MCF 10A (cell line): ENCODE measurements at places on chromosomes 6 and 20. TPM values are rescaled to one million over a fixed set of nuclear protein-coding genes. Genes with fewer than 3 reads are reported as not detected.
A peak's percentile ranks its signal among the peaks of the same experiment; 100 is the strongest.

- DNase-seq: no peak
Measured at GRCh38 chr6:20708367-20709124, 174.3 kb downstream of the CDKAL1 start.

GRCh38 chr6:157233686-157234085, 89.6 kb downstream of the TMEM242 start:
- no peak for DNase-seq

C4B gene
- 7.7 and 12.7 TPM in 2 replicates for total RNA-seq

GRCh38 chr20:316316-317068, 8.9 kb upstream of the SOX12 start:
- no peak for DNase-seq

ECT2L gene
- not detected in 2 replicates for total RNA-seq

DNA sequence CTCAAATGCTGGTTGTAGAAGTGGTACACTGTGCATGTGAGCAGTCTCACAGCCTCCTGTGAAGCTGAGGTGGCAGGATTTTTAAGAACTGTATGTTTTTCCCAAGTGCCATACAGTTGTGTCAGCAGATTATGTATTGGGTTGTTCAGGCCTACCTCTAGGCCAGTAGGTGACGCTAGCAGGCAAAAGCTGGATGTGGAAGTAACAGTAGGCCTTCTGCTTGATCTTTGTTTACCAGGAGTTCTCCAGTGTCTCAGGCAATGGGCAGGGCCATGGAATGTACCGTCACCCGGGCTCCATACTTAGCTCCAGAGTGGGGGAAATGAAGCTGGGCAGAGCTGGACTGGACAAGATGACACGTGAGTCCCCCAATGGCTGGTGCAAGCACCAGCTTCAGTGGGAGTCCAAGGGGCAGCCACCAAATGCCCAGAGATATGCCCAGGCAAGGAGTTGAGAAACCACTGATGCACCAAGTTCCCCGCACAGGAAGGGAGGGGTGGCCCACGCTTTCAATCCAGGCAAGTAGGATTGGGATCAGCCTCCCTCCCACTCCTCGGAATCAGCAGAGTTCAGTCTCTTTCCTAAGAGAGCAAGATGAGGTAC, 289.7 kb downstream of the HTR1B start:
- DNase-seq: no peak

GRCh38 chr6:109840034-109840433, 138.1 kb upstream of the GPR6 start:
- DNase-seq: no peak

FOXQ1 gene
- total RNA-seq: 5.6 and 6.9 TPM in 2 replicates

- no peak for DNase-seq
Measured at GRCh38 chr6:148866657-148867268, 119.9 kb downstream of the UST start.

TCF19 gene
- total RNA-seq: 3.6 and 6.5 TPM in 2 replicates

SOBP gene
- 0.21 and 0.47 TPM in 2 replicates for total RNA-seq

LAMA2 gene
- 2.2 and 3.9 TPM in 2 replicates for total RNA-seq

DNA sequence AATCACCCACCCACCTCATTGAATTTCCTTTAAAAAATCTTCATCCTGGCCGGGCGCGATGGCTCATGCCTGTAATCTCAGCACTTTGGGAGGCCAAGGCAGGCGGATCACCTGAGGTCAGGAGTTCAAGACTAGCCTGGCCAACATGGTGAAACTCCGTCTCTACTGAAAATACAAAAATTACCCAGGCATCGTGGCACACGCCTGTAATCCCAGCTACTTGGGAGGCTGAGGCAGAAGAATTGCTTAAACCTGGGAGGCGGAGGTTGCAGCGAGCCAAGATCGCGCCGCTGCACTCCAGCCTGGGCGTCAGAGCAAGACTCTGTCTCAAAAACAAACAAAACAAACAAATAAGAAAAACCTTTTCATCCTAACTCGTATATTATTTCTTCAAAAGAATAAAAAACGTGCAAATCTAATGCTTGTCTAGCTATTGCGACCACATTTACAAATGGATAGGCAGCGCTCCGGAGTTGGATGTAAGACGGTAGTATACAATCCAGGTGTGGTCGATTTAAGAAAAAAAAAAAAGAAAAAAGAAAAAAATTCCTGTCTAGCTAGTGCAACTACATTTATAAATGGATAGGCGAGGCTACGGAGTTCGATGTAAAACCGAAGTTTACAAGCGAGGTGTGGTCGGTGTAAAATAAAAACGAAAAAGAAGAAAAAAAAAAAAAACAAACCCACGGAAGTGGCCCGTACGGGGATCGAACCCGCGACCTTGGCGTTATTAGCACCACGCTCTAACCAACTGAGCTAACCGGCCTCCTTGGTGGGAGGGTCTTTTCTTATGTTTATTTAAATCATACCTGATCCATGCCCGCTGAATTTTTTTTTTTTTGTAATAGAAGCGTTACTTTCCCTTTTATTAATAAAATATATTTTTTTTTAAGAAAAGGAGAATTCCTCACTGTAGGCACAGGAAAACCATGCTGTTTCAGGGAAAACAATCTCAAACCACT, 70.7 kb upstream of the PRSS16 start:
- peak; percentile 60 for DNase-seq

DEFB132 gene
- not detected in 2 replicates for total RNA-seq

TMEM244 gene
- total RNA-seq: not detected in 2 replicates

MLIP gene
- 0.61 TPM in 1 of 2 replicates, not detected in the other for total RNA-seq

CCR6 gene
- not detected in 2 replicates for total RNA-seq

- DNase-seq: no peak
Measured at GRCh38 chr20:17647391-17648314, 34.4 kb downstream of the RRBP1 start.

COL20A1 gene
- 0.07 and 0.14 TPM in 2 replicates for total RNA-seq

OPRM1 gene
- not detected in 2 replicates for total RNA-seq

GRCh38 chr6:89360415-89360999, 8.0 kb upstream of the UBE2J1 start:
- peak; percentile 35 for DNase-seq
